ENCODE measurements at places on chromosomes 6 and 20.

DNA sequence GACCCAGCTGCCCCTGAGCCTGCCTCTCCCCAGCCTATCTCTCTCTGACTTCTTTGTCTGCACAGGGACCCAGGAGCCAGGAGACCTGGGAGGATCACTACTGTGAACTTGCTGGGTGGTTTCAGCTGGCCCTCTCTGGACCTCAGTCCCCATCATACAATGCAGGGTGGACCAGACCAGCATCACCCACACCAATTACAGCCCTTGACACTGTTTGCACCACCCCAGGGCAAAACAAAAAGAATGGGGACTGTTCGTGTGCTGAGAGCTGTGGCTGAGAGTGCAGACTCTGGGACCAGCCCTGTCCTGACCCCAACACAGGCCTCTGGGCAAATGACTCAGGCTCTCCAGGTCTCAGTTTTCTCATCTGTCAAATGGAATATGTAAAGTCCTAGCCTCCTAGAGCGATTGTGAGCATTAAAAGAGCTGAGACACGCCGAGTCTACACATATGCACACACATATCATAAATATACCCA, 25.4 kb downstream of the PTGIS start:
- no peak for DNase-seq

DNA sequence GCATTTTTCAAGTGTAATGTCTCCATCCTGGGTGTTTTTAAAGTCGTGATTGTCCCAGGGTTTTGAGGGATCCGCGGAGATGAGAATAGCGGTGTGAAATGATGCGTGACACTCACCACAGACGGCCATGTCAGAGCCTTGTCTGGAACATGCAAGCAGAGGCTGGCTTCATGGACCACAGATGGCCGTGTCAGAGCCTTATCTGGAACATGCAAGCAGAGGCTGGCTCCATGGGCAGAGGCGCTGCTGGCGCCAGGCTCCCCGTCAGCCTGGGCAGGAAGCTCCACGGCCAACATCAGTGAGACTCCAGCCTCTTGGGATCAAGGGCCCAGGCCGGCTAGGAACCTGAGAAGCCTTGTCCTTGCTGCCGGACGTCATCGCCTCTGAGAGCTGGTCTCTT, 7.7 kb upstream of the MRGBP start:
- no peak for DNase-seq

DNA sequence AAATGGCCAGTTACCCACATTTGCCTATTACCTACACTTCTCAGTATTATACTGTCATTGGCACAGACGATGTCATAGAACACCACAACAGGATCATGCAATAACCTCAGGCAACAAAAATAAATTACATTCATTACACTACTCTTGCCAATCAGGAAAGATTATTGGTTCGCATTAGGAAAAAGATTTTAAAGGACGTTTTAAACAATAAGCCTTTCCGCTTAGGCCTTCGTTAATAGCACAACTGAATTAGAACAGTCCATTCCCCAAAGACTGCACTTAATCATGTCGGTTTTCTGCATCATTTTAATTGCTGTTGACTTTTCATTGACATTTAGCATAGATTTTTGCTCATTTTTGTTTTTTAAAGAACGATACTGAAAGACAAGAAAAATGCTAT, 912 bp upstream of the SENP6 start:
- DNase-seq, result no peak

DNA sequence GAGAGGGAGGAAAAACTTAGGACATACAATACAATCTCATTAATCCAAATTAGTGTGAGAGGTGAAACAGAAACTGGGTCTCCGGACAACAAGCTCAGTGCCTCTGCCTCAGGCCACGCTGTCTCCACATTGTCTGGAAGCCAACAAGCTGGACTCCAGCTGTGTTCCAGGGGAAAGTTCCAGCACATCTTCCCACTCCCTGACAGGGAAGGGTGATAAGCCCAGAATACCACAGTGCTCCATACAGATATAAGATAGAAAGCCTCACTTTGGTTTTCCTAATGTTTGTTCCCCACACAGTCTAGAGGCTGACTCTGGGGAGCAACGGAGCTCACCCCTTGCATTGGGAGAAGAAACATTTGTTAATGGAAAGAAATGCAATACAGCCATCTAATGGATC, 117.1 kb upstream of the SPTLC3 start:
- DNase-seq, result no peak

- no peak for DNase-seq
These were observed 207.9 kb downstream of the CLVS2 start for GRCh38 chr6:123203928-123204327.

DNA sequence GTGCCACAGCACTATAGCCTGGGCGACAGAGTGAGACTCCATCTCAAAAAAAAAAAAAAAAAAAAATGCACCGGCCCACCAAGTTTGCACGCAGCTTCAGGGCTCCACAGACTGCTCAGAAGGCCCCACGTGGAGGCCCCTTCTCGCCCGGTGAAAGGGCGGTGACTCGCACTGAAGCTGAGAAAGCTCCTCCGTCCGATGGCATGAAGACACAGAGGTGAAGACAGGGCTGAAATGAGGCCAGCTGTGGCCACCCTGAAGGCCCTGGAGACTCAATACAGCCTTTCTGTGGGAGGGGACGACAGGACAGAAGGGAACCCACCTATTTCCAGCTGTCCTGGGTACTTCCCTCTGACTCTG, 84.0 kb downstream of the PTPN1 start:
- no peak for DNase-seq

- no peak for DNase-seq
These were observed 54.9 kb upstream of the CD93 start for GRCh38 chr20:23140991-23141390.

DNA sequence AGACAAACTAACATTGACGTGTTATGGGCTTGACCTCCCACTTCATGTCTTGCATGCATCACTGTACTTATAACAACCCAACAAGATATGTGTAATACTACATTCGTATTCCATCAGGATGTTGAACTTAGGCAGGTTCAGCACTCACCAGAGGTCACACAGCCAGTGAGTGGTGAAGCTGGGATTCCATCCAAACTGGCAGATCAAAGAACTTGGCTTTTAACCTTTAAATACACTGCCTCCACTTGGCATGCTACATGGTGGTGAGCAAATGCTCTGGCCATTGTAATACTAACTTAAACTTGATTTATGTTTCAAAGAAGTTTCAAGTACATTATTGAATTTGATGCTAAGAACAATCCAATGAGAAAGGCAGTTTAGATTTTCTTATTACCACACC, 10.7 kb upstream of the HDDC2 start:
- no peak for DNase-seq

GRCh38 chr6:39746795-39747194, 21.6 kb upstream of the KIF6 start:
- DNase-seq, result no peak

- no peak for DNase-seq
These were observed 41.2 kb downstream of the BTBD3 start for GRCh38 chr20:11958855-11959254.

GRCh38 chr6:149331043-149331807, 13.7 kb downstream of the TAB2 start:
- peak; percentile 49 for DNase-seq

- DNase-seq, result no peak
These were observed 23.6 kb downstream of the BHLHE23 start for GRCh38 chr20:62983210-62983609.

- DNase-seq, result no peak
These were observed 736.1 kb downstream of the HDGFL1 start for GRCh38 chr6:23305325-23305943.

GRCh38 chr6:46270336-46270735, 99.6 kb upstream of the ENPP5 start:
- DNase-seq, result no peak

DNA sequence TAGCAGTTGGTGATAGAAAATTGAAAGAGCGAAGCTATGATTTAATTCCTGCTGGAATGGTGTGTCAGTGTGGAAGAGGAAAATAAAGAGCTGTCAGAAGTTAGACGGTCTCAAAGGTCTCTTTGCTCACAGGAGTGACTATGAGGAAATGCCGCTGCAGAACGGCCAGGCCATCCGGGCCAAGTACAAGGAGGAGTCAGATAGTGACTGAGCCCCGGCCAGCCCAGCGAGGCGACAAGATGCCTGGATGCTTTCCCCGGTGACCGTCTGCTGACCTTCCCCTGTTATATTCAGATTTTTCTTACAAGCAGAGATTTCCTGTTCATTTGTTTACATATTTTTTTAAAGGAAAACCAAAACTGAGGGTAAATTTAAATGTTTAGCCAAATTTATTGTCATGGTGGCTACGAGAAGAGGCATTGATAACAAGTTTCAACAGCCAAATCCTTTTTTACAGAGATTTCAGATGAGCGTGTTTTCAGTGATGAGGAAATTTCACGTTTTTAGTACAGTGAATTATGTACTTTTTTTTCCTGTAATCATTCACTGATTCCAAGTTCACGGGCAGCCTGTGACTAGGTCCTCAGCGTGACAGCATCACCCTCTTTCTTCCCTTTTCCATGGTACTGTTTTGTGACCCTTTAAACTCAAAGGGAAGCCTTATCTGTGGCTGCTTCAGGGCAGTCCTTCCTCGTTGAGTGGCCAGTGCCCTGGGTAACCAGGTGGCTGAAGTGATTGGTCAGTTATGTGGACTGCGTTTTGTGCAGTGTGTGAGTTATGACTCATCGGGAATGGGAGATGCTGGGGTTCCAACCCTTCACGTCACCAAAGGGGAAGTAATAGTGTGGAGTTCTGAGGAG, 12.6 kb downstream of the DYNLT1 start:
- no peak for DNase-seq

DNA sequence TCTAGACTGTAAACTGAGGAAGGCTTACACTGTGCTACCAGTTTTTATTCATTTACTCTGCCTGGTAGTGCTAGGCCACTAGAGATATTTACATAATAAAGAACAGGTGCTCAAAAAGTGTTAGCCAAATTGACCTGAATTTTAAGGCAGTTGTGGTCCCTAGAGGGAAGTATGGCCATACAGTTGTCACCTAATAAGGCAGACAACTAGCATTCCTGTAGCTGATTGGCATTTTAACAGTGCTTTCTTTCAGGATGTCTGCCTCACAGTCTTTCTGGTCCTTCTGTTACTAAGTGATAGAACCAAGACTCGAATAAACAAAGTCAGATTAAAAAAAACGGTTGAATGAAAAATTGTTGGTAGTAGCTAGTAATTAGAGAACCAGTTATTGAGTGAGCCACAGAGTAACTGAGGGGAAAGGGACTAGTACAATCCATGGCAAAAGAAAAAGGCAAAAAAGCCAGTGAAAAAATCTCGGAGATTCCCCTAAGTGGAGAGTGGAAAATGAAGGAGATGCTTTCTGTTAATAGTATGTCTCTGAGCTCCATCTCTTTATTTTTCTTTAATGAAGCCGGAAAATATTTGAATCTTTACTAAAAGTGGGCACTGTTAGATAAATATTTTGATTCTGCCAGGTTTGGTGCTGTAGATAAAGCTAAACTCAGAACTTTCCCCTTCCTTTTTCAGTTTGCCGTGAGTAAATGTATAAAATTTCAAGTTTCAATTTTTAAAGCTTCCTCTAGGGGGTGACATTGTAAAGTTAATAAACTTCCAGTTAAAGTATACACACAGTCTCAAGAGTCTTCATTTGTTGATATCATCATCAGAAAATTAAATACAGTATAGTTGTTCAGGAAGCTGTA, 9.1 kb downstream of the VTA1 start:
- DNase-seq, result peak; percentile 67

GRCh38 chr6:53313784-53314400, 34.9 kb downstream of the ELOVL5 start:
- no peak for DNase-seq

- DNase-seq, result no peak
These were observed 36.1 kb upstream of the CEP162 start for GRCh38 chr6:84263557-84263956.

- DNase-seq, result no peak
These were observed 76.5 kb upstream of the TMEM170B start for GRCh38 chr6:11460837-11461661.

DNA sequence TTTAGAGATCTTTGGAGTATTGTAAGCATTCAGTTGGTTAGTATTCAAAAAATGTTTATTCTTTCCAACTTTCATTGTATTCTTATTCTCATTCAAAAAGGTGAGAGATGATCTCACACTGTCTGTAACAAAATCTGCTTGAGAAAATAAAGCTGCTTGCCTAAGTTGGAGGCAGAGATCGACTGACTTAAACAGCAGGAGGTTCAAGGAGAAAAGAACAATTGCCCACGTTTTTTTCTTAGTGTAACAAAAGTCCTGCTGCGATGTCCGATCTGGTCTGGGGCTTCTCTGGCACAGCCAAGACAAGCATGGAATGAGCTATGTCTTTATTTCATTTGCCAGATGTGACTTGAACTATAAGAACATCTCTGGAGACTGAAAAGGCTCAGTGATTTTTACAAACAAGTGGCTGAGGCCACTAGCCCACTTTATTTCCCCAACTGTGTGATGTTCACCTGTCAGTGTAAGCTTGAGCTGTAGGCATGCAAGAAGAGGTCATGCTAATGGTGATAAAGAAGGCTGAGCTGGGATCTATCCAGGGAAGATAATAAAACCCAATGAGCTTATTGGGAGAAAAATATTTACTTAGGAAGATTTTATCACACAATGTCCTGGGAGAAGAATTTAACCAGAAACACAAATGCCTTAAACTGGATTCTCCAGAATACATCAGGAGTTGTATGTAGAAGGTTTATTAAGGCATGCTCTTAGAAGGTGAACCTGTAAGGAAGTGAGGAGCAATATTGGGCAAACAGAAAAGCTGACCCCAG, 580.1 kb upstream of the BTBD3 start:
- no peak for DNase-seq

DNA sequence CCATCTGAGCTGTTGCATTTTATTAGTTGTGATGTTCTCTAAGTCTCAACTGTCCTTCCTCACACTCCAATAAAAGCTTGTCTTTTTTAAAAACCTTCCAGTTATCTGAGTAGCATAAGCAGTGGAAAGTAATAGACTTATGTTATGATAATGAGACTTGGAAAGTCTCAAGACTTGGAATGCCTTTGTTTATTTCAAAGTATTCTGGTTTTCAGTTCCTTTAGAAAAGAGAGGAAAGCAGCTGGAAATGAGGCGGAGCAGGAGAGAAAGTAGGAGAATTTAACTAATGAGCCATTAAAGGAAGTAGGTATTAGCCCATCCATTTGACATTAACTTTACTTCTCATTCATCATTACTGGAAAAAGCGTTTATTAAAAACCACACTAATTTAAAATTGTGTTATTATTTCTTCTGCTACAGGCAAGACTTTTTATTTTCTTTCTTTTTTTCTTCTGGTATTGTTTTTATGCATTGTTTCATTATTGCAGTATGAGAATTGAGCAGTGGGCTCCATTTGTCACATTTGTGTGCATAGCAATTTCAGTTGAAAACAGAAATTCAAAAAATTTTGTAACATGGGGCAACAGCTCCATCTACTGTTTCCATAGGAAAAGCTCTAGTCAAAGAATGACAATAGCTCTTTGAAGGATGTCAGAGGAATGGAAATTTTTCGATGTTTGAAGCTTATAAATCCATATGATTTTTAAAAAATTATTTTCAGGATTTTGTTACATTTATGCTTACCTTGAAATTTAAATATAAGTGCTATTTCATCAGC, 194.8 kb downstream of the COL9A1 start:
- DNase-seq, result peak; percentile 37

GRCh38 chr20:38790200-38791053, 15.1 kb upstream of the PPP1R16B start:
- peak; percentile 19 for DNase-seq

GRCh38 chr20:33788351-33789049, 22.6 kb upstream of the CHMP4B start:
- no peak for DNase-seq

All from AML-193 (cell line).